Daoy (cell line): ENCODE measurements at places on chromosomes 5 and 9.
A peak's percentile ranks its signal among the peaks of the same experiment; 100 is the strongest.

- no peak for DNase-seq
These were observed 28.1 kb downstream of the PDE6A start for GRCh38 chr5:149916334-149917072.

DNA sequence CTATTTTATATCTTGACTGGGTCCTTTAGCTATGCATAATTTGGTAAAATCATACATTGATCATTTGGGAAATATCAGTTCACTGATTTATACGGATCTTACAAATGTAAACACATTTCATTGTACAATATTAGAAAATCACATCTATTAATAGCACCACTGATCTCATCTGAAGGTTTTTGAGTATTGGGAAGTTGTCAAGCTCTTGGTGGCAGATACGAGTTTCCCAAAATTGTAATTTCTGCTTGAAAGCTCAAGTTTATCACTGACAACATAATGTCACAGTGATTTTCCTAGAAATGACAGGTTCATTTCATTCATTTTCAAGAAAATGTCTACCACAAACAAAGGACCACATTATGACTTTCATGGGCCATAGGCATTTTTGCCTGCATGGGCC is 3.0 kb upstream of the MACROH2A1 start:
- DNase-seq, result no peak

GRCh38 chr5:3217114-3217513 is 378.5 kb upstream of the IRX1 start:
- DNase-seq, result no peak

DNA sequence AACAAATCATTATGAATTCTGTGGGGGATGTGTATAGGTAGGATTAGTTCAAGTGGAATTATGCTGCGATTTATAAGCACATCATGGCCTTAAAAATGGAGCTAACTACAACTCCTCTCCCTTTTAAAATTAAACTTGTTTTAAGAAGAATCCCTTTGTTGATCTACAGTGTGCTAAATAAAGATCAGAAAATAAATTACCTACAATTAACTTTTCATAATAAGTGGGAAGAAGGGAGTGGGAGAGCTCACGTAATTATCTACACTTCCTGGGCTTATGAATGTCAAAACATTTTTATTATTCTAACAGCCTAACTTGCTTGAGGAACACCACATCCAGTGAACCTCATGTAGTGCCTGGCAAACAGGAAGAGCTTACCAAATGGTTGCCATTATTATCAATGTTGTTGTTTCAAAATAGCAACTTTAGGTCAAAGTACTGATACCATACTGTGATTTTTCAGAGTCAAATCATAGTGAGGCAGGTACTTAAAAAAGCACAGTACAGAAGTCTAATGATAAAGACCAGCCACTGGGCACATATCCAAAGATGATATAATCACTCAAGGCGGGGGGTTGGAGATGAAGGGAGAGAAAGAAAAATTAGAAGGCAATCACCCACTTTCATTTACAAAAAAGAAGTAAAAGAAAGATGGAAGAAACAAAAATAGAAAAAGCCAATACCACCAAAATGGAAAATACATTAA is 174.0 kb downstream of the RAPGEF6 start:
- no peak for DNase-seq

DNA sequence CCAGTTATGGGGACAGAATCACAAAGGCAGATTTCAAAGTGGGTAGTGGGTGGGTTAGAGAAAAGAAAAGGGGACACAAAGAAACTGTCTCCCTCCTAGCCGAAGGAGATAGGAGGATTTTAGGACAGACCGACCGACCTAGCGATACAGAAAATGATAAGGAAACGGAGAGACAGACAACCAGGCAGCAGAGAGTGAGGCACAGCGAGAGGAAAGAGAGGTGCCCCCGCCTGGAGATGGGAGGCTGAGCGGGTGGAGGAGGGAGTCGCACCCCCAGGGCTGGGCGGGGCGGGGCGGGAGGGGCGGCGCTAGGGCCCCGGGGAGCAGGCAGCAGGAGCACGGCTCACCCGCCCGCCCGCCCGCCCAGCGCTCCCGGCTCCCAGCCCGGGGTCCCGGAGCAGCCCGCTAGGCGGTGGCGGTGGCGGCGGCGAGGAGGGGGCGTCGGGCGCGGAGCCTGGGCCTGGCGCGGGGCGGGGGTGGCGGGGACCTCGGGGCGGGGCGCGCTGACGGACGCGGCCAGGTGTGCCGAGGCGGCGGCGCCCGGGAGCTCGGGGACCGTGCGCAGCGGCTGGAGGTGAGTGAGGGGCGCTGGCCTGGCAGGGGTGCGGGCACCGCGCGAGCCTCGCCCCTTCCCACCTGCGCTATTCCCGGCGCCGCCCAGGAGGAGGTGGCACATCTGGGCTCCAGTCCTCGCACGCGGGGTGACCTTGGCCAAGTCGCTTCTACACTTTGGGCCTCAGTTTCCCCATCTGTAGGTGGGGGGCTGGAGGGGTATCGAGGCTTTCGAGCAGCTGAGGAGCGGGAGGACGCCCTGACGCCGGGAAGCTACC is 15.9 kb upstream of the SYNPO start:
- peak; percentile 68 for DNase-seq

GRCh38 chr9:86082870-86083269 is 16.5 kb downstream of the GOLM1 start:
- no peak for DNase-seq

DNA sequence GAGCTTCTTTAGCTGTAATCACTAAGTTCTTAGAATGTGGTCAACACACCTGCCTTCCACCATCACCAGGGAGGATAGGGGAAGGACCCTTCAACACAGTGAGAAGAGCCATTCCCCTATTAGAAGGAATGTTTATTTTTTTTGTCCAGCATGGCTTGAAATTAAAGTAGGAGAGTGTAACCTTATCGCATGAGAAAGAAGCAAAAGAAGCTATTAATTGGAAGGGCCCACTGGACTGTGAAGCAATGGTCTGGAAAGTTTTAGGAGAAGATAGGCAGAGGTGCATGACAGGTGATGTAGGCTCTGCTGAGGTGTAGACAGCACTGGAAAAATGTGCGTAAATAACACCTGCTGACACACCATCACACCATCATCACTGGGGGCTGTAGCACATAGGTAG is 1526.0 kb downstream of the MAT2B start:
- no peak for DNase-seq

- DNase-seq, result peak; percentile 88
These were observed 18.6 kb downstream of the SLC6A7 start for GRCh38 chr5:150208187-150209098.

DNA sequence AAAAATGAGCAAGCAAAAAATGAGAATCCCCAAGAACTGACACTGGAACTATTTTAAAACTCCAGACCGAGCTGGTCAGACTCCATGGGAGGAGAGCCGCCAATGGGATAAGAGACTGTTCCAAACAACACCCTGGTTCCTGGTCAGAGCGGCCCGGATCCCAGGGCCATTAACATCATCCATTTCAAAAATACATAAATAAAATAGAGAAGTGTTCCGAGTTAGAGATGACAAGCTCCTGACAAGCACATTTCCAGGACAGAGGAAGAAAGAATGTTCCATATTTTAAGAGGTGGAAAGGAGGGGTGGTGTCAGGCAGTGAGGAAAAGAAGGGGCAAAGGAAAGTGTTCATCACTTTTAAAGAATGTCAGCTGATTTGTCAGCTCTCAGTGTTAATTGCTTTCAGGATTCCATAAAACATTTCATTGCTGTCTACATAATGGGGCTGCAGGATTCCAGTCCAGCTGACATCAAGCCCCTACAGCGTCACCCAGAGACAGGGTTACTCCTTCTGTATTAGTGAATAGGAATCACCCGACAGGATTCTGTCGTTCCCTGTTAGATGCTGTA is 202.5 kb upstream of the TRIM32 start:
- DNase-seq, result no peak

DNA sequence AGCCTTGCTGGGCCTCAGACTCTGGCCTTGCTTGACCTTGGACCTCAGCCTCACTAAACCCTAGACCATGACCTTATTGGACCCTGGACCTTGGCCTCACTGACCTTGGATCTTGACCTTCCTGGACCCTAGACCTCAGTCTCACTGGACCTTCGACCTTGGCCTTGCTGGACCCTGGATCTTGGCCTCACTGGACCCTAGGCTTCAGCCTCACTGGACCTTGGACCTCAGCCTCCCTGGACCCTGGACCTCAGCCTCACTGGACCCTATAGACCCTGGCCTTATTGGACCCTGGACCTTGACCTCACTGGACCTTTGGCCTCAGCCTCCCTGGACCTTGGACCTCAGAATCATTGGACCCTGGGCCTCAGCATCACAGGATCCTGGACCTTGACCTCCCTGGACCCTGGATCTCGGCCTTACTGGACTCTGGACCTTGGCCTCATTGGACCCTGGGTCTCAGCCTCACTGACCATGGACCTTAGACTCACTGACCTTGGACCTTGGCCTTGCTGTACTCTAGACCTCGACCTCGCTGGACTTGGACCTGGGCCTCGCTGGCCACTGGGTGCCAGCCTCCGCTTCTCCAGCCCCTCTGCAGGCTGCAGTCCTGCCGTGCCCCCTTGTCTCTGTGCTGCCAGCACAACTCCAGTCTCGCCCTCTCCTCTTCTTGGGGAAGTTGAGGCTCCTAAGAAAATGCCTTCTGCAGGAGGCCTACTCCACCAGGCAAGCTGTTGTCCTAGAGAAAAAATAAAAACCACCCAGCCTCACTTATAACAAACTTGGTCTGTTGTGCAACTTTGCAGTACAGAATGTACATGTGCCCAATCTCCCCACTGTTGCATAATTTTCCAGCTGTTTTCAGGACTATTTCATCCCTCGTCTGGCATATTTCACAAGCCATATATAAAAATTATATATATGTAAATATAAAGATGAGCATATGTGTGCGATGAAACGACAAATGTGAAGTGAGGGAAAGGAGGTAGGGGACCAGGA is 11.0 kb upstream of the ADAMTS2 start:
- no peak for DNase-seq

DNA sequence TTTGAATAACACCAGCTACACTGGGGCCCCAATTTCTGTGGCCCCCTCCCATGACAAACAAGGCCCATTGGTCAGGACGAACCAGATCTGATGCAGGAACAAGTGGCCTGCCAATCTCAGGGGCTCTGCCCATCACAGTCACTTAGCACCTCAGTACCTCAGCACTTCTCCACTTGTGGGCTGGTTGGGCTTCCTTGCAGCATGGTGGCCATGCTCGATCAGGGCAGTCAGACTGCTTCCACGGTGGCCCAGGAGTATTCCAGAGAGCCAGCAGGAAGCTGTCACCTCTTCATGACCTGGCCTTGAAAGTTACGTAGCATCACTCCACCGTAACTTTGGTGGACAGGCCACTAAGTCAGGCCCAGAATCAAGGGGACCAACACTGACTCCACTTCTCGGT is 206.5 kb downstream of the AUH start:
- DNase-seq, result no peak

GRCh38 chr5:13611604-13612003 is 332.9 kb downstream of the DNAH5 start:
- DNase-seq, result no peak

GRCh38 chr5:172117977-172118701 is 69.9 kb downstream of the STK10 start:
- no peak for DNase-seq

DNA sequence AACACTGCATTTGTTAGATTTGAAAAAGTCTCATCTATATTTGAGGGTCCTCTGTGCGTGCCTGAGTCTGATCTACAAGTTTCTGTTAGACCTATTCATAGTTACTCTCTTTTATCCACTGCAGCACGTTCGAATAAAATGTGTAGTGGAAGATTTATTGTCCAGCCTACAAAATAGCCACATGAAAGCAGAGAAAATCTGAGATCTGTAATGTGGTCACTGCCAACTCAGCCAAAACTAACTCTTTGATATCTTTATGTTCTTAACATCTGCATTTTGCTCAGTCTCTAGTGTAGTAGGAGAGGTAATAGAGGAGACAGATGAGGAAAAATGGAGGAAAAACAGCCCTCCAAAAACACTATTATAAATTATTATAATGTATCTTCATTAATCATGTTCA is 354.0 kb downstream of the NPR3 start:
- DNase-seq, result no peak

- DNase-seq, result no peak
These were observed 124.9 kb downstream of the SPOCK1 start for GRCh38 chr5:137374110-137374714.
